CD4-positive, alpha-beta memory T cell (primary cell): ENCODE measurements at places on chromosomes 11 and 22. TPM values are rescaled to one million over a fixed set of nuclear protein-coding genes. Genes with fewer than 3 reads are reported as not detected.

Gene IL17REL
- not detected for polyA plus RNA-seq

Gene C11orf97
- polyA plus RNA-seq = not detected

Gene OR8B3
- polyA plus RNA-seq = not detected

Gene ZNF70
- 0.37 TPM for polyA plus RNA-seq

Gene PNPLA5
- not detected for polyA plus RNA-seq

Gene APOA5
- not detected for polyA plus RNA-seq

Gene OAF
- 1.8 TPM for polyA plus RNA-seq

Gene SORL1
- 159 TPM for polyA plus RNA-seq

Gene EHF
- polyA plus RNA-seq = not detected

Gene TMA7B
- polyA plus RNA-seq = 3.3 TPM

Gene ART5
- polyA plus RNA-seq = not detected

Gene OR51B2
- polyA plus RNA-seq = not detected

Gene GAL3ST3
- polyA plus RNA-seq = not detected

Gene PDE3B
- 34.1 TPM for polyA plus RNA-seq

Gene PDE2A
- 1.2 TPM for polyA plus RNA-seq

Gene TRPM5
- not detected for polyA plus RNA-seq

Gene RFPL3
- not detected for polyA plus RNA-seq

Gene AIFM3
- polyA plus RNA-seq = not detected
